Endodermal cell (in vitro differentiated cells): ENCODE measurements at places on chromosomes 1 and 21. TPM values are rescaled to one million over a fixed set of nuclear protein-coding genes. Genes with fewer than 3 reads are reported as not detected.

- H3K4me3 ChIP-seq: no peak overlapping the region
- H3K27me3 ChIP-seq: no peaks in the 10 kb centered on the region
- DNase-seq: peak; percentile 57
- no peak overlapping the region for H3K27ac ChIP-seq
Observed at GRCh38 chr21:35226328-35226727, 177.2 kb upstream of the RUNX1 start.

GRCh38 chr1:79781261-79781660 lies 774.7 kb upstream of the ADGRL4 start:
- no peak for DNase-seq
- no peaks in the 10 kb centered on the region for H3K27me3 ChIP-seq
- no peak overlapping the region for H3K27ac ChIP-seq
- H3K4me3 ChIP-seq: no peak overlapping the region

GRCh38 chr1:24830680-24831272 lies 85.5 kb downstream of the CLIC4 start:
- no peak for DNase-seq
- peaks cover 38% of the 10 kb centered on the region for H3K36me3 ChIP-seq
- H3K4me1 ChIP-seq: no peaks in the 10 kb centered on the region
- H3K27me3 ChIP-seq: no peaks in the 10 kb centered on the region
- H3K4me3 ChIP-seq: no peak overlapping the region

GRCh38 chr1:186617926-186618325 lies 62.3 kb downstream of the PTGS2 start:
- H3K4me1 ChIP-seq: no peaks in the 10 kb centered on the region
- DNase-seq: no peak
- H3K4me3 ChIP-seq: no peak overlapping the region
- no peaks in the 10 kb centered on the region for H3K36me3 ChIP-seq

DNA sequence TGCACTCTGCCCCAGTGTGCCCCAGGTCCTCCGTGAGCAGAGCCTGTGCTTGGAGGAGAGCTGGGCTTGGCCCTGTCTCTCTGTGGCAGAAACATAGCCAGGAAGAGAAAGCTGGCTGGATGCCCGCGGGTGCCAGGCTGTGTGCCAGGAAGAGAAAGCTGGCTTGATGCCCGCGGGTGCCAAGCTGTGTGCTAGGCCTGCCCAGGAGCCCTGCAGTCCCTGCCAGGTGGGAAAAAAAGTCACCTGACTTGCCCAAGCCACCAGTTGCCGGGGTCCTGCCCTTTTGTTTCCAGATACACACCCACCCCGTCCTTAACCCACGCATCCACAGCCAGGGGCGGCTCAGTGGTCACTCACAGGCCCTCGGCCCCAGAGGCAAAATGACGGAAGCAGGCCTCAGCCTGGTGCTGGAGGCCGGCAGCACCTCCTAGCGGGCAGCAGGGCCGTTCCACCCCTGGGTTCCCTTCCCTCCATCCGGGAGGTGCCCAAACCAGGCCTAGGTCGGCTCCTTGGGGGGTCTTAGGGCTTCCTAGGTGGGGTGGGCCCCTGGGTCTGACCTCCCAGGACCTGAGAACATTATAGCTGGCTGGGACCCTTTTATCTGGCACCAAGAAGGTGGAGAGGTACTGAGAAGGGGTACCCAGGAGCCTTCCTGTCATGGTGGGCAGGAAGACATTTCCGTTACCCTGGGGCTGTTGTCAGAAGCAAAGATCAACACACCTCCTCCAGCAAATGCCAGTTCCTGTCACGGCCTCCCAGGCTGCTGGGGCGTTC lies 9.1 kb downstream of the ITGB2 start:
- H3K4me1 ChIP-seq: peaks cover 10% of the 10 kb centered on the region
- H3K4me3 ChIP-seq: no peak overlapping the region
- H3K36me3 ChIP-seq: no peaks in the 10 kb centered on the region
- DNase-seq: peak; percentile 61

DNA sequence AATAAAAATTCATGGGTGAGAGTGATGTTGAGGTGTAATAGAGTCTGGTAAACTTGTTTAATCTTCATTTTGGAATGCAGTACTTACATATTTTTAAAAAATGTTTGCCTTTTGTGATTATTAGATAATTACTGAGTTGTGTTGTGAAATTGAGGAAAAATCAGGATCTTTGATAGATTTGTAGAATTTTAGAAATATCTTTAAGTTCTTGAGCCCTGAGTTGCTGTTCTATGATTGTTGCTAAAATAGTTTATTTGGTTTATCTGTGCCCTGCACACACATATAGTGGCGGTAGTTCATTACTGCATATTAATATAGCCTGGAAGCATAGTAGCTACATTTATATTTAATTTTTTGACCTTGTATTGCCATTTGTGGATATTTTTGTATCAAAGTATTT lies 1.6 kb downstream of the B3GALT2 start:
- no peak overlapping the region for H3K4me3 ChIP-seq
- no peaks in the 10 kb centered on the region for H3K27me3 ChIP-seq
- no peaks in the 10 kb centered on the region for H3K36me3 ChIP-seq
- H3K27ac ChIP-seq: no peak overlapping the region
- H3K4me1 ChIP-seq: peaks cover 3% of the 10 kb centered on the region

The OR10J1 gene
- not detected in 2 replicates for total RNA-seq

DNA sequence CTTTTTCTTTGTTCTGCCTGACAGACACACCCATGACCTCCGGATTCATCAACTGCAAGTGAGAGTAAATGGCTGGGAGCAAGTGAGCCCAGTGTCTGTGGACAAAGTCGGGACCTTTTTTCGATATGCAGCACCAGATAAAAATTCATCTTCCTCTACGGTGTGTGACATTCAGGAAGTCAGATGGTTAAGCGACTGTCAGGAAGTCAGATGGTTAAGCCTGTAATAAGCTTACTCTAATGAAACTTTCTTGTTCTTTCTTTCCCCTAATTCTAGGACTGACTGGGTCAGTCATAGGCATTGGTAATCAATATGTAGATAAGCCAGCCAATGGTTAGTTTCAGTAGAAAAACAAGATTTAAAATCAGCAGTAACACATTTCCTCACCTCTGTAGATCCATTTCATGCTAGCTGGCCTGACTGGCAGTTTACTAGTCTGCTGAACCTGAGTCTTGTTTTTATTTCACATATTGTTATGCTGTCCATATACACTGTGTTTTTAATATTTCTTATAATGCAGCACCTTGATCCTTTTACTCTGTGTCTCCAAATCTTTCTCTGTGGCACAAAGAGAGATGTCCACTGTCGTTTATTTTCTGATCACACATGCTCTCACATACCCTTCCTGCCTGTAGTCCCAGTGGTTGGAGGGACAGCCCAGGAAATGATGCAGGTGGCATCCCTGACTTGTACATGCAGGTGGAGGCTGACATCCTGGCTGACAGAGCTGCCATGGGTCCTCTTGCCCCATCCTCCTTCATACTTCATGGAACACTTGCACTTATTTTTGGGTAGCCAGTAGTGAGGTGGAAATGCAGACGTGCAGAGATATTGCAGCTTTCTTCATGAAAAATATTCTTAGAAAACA lies 115.8 kb downstream of the VPS13D start:
- no peak for DNase-seq
- no peaks in the 10 kb centered on the region for H3K27me3 ChIP-seq
- H3K4me1 ChIP-seq: no peaks in the 10 kb centered on the region
- H3K4me3 ChIP-seq: no peak overlapping the region

The ERG gene
- 0.16 TPM in 1 of 3 replicates, not detected in the others for total RNA-seq

- peaks cover 5% of the 10 kb centered on the region for H3K36me3 ChIP-seq
- H3K27me3 ChIP-seq: no peaks in the 10 kb centered on the region
- H3K27ac ChIP-seq: no peak overlapping the region
- H3K4me1 ChIP-seq: peaks cover 10% of the 10 kb centered on the region
Observed at GRCh38 chr1:64100791-64101190, 102.6 kb upstream of the UBE2U start.

DNA sequence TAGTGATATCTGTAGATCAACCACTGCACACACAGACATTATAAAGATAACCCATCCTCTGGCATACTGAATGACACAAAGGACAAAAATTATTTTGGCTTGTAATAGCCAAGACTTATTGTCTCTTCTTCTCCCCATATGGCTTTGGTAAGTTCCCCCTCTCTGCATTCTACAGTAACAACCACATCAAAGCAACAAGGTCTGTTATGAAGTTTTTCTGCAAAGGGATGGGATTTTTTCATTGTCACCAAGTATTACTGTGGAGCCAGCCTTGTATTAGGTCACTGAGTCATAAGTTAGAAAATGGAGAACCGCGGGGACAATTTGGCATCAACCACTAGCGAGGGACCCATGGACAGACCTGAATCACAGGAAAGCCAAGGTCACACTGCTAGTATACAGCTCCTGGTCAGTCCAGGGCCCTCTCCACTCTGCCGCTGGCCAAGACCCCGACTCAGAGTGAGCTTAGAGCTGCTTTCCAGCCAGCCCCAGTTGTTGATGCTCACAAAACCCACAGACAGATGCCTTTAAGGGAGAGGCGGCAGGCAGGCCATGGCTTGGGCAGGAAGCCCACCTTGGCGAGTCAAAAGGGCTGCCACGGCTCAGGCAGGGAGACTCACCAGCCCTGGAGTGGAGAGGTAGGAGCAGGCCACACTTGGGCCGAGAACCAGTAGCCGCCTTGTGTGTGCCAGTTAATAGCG lies 6.0 kb downstream of the PABPC4 start:
- peaks cover 10% of the 10 kb centered on the region for H3K4me1 ChIP-seq
- H3K4me3 ChIP-seq: no peak overlapping the region
- peaks cover 94% of the 10 kb centered on the region for H3K36me3 ChIP-seq
- no peak for DNase-seq

DNA sequence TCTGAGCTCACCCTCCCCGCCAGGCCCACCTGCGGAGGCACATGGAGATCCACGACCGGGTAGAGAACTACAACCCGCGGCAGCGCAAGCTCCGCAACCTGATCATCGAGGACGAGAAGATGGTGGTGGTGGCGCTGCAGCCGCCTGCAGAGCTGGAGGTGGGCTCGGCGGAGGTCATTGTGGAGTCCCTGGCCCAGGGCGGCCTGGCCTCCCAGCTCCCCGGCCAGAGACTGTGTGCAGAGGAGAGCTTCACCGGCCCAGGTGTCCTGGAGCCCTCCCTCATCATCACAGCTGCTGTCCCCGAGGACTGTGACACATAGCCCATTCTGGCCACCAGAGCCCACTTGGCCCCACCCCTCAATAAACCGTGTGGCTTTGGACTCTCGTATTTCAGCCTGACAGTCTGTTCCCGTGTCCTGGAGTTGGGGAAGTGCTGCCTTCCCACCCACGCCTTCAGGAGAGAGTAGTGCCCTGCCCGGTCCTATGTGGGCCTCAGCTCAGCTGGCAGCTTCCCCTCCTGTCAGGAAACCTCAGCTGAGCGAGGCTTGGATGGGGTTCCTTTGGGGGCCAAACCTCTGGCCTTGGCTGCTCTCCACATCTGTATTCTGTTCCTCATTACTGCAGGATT lies 9.2 kb downstream of the ZBTB48 start:
- no peak overlapping the region for H3K4me3 ChIP-seq
- no peaks in the 10 kb centered on the region for H3K27me3 ChIP-seq
- no peak overlapping the region for H3K27ac ChIP-seq
- H3K36me3 ChIP-seq: peaks cover 44% of the 10 kb centered on the region
- no peaks in the 10 kb centered on the region for H3K4me1 ChIP-seq

- H3K36me3 ChIP-seq: peaks cover 43% of the 10 kb centered on the region
- no peaks in the 10 kb centered on the region for H3K4me1 ChIP-seq
- no peak overlapping the region for H3K4me3 ChIP-seq
- DNase-seq: no peak
Observed at GRCh38 chr1:200837931-200838571, 34.7 kb upstream of the GPR25 start.

The SPRR2A gene
- not detected in 2 replicates for total RNA-seq

The SPRR3 gene
- total RNA-seq: not detected in 3 replicates

DNA sequence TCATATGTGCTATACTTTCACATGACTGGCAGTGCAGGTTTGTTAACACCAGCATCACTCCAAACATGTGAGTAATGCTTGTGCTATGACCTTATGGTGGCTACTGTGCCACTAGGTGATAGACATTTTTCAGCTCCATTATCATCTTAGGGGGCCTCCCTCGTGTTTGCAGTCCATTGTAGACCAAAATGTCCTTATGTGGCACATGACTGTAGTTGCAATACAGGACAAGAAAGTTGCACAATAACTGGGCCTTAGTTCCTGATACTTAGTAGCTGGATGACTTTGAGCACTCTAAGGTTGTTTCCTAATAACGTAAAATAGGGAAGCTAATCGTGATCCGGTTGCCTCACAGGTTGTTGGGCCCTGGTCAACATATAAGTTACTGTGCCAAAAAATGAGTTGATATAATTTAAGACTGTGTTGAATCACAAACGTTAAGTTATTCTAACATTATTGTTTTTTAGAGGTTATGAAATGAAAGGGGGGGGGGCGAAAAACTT lies 511 bp upstream of the SNX27 start:
- no peak for DNase-seq
- no peak overlapping the region for H3K27ac ChIP-seq
- no peak overlapping the region for H3K4me3 ChIP-seq
- H3K27me3 ChIP-seq: no peaks in the 10 kb centered on the region

DNA sequence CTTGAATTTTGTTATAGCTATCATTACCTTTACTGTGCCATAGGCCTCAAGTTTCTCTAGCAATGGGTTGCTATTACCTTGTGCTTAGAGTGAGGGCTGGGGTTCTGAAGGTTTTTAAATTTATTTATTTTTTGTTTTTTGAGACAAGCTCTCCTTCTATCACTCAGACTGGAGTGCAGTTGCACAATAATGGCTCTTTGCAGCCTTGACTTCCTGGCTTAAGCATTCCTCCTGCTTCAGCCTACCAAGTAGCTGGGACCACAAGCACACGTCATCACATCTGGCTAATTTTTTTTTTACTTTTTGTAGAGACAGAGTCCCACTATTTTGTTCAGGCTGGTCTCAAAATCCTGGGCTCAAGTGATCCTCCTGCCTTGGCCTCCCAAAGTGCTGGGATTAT lies 41.5 kb downstream of the SNX27 start:
- no peak overlapping the region for H3K4me3 ChIP-seq
- DNase-seq: no peak
- no peaks in the 10 kb centered on the region for H3K27me3 ChIP-seq
- H3K36me3 ChIP-seq: peaks cover 40% of the 10 kb centered on the region
- H3K27ac ChIP-seq: no peak overlapping the region
- no peaks in the 10 kb centered on the region for H3K4me1 ChIP-seq

DNA sequence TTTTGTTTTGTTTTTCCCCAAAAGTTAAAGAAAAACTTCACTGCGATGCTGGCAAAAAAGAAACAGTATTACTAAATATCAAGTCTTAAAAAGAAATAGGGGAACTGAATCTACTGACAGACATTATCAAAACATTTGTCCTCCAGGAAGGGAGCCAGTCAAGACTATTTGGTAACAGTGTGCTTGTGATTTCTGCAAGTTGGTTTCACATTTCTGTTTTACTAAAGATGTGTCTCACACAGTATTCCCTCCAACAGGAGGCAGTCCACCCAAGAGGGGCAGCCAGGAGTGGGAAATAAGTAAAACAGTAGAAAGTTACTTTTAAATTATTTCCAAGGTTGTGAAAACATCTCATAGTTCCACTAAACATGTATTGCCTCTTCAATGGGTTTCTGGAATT lies 74.4 kb upstream of the SDC3 start:
- no peak for DNase-seq
- peaks cover 73% of the 10 kb centered on the region for H3K36me3 ChIP-seq
- H3K4me1 ChIP-seq: no peaks in the 10 kb centered on the region
- no peak overlapping the region for H3K27ac ChIP-seq
- H3K27me3 ChIP-seq: no peaks in the 10 kb centered on the region
- H3K4me3 ChIP-seq: no peak overlapping the region

- H3K36me3 ChIP-seq: no peaks in the 10 kb centered on the region
- no peak overlapping the region for H3K27ac ChIP-seq
- DNase-seq: no peak
- H3K27me3 ChIP-seq: no peaks in the 10 kb centered on the region
Observed at GRCh38 chr1:103387898-103388297, 137.6 kb upstream of the RNPC3 start.

The GCSAML gene
- not detected in 2 replicates for total RNA-seq

The KDF1 gene
- total RNA-seq: 12.8 to 22.7 TPM (median 19.0 TPM) in 3 replicates

- no peaks in the 10 kb centered on the region for H3K4me1 ChIP-seq
- H3K27ac ChIP-seq: no peak overlapping the region
- DNase-seq: no peak
- H3K36me3 ChIP-seq: no peaks in the 10 kb centered on the region
Observed at GRCh38 chr21:34881839-34882371, 167.2 kb downstream of the RUNX1 start.

The PLEKHO1 gene
- total RNA-seq: 16.7 to 46.0 TPM (median 43.8 TPM) in 3 replicates

The NFIA gene
- 1.4 to 2.5 TPM (median 2.3 TPM) in 3 replicates for total RNA-seq
